Kidney epithelial cell (primary cell): ENCODE measurements at places on chromosomes 16 and 17.

GRCh38 chr17:81222620-81222905, 202 bp downstream of the CEP131 start:
- DNase-seq: no peak

DNA sequence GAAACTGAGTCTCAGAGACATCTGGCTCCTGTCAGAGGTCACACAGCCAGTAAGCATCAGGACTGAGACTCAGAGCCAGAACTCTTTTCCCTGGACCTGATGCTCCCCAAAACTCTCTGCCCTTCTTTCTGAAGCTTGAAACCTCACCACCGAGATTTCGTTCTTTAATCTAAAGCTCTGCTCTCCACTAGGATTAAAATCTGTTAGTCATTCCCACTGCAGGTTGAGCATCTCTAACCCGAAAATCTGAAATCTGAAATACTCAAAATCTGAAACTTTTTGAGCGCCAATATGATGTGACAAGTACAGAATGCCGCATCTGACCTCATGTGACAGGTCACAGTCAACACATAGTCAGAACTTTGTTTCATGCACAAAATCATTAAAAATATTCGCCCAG, 2.2 kb downstream of the CDH16 start:
- DNase-seq: no peak

DNA sequence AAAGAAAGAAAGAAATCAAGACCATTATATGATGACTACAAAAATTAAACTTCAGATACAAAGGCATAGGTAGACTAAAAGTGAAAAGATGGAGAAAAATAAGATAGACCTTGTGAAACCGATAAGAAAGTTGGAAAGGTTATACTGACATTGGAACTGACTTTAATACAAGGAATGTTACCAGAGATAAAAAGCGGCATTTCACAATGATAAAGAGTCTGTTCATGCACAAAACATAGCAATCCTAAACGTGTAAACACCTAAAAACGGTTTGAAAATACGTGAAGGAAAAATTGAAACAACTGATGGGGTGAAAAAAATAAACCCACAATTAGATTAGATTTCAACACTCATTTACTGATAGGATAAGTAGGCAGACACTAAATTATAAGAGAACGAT, 9.6 kb upstream of the ERN1 start:
- DNase-seq: no peak

DNA sequence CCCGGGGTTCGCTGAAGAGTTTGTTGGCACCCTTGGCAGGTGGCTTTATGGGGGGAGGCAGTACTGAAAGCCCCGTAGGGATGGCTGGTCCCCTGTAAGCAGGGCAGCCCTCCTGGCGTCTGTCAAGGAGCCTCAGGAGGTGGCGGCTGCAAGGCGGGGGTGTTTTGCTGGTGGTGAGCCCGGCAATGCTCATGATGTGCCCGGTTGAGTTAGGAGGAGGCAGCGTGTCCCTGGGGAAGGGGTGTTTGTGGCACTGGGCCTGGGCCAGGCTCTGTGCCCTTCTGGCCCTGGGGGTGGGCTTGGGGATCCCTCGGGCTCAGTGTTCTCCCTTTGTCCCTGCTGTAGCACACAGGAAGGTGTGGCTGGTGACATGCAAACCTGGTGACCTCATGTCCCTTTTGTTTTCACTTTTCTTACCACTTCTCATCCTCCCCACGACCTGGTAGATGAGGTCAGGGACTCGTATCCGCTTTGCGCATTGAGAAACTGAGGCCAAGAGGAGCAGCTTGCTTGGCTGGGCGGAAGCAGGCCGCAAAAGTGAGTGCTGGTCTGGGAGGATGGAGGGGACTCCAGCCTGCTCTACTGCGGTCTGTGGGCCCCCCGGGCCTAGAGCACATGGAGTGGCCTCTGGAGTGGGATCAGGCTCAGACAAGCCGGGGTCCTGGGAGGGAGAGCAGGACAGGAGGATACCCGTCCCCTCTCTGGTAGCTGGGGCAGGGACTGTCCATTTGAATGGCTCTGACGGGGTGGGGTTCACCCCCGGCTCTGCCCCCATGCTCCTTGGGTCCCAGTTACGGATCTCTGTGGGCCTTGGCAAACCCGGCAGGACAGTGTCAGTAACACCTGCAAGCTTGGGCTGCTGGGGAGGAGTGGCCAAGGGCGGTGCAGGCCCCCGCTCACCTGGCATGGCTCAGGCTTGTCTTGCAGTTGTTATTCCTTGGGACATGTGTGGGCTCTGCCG, 2.2 kb downstream of the SNN start:
- no peak for DNase-seq

GRCh38 chr17:80122926-80123505, 21.6 kb downstream of the GAA start:
- no peak for DNase-seq

- DNase-seq: no peak
Measured at GRCh38 chr16:84369938-84370627, 1.7 kb downstream of the ATP2C2 start.

GRCh38 chr16:20901068-20901435, 481 bp downstream of the LYRM1 start:
- DNase-seq: no peak

- no peak for DNase-seq
Measured at GRCh38 chr16:66961914-66962313, 848 bp downstream of the CES3 start.

DNA sequence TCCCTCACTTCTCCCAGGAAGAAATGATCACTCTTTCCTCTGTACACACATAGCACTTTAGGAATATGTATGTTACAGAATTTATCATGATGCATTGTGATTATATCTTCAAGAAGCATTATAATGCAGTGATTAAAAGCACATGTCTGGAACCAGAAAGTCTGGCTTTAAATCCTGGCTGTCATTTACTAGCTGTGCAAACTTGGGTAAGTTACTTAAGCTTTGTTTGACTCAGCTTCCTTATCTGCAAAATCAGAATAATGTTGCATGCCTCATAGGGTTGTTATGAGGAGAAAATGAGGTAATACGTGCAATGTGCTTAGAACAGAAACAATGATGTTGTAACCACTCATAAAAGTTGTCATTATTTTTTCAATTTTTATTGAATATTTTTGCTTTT, 156.3 kb upstream of the ZKSCAN2 start:
- no peak for DNase-seq

DNA sequence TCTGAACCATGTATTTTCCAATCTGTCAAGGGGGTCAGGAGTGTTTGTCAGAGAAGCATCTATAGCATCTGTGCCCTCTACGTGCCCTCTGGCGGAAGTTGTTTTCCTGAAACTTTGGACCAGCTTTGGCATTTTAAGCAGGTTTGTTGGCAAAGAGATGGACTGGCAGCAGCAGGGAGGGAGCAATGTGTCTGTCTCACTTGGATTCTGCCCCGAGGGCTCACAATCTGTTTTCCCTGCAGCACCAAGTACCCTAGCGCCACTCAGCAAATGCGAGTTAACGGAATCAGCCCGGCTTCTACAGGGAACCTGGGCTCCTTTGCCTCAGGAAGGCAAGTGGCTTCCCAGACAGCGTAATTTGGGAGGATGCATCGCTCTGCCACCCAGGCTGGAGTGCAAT, 17.4 kb downstream of the DUSP14 start:
- no peak for DNase-seq

DNA sequence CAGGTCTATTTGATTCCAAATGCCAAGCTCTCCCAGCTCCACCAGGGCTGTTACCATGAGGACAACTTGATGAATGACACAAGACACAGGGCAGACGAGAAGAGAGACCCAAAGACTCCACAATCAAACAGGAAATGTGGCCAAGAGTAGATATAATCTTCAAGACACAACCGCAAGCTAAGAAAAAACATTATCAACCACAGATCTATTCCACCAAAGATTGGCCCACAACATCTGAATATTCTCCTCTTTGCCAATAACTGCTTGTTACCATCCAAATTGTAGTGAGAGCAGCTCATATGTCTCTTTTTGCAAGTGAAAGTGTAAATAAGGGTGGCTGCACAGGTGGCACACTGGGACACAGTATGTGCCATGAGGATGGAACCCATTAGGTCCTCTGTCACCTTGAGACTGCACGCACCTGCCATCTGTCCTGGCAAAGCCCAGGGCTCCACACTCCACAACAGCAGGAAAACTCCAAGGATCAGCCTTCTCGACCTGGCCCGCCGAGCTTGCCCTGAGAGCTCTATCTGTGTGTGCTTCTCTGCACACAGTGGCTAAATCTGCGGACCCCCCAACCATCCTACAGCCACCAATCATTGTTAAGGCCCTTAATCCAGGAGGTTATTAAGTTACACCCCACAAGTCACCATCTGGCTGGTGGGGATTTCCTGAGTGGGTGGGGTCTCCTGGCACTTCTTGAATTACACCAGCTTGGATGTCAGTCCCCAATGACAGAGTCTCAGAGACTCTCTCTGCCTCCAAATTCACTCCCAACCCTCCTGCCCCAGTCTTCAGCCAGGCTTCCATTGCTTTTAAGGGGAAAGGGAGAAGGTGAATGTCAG, 50.5 kb downstream of the DYNLRB2 start:
- no peak for DNase-seq

DNA sequence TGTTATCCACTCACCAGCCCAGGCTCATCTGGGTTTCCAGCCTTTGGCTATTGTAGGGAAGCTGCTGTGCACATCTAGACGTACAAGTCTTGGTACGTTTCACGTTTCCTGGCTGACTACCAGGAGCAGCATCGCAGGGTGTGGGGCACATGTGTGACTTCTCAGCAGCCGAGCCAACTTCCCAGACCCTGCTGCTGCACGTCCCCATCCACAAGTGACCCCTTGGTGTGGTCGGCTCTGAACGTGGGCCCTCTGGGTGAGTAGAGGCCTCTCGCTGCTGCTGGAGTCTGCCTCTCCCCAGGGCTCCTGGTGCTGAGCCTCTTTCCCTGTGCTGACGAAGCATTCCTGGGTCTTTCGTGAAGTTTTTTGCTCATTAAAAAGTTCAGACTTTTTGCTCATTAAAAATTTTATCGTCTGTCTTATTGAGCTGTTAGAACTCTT, 70.2 kb upstream of the ZNF750 start:
- no peak for DNase-seq

DNA sequence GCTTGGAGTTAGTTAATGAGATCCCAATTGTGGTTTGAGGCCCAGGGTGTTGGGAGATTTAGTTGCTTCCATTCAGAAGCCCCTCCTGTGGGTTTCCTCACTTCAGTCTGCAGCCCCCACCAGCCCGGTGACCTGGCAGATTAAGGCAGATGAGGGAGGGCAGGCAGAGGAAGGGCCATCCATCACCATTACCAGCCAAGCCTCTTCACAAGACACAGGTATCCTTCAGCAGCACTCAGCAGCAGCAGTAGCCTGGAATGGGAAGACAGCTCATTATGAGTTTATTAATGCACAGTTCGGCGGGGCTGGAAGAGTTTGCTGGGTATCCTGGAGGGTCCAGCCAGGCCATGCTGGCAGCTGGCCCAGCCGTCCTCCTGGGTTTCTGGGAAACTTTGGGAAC, 90.0 kb upstream of the GPRC5B start:
- DNase-seq: no peak

GRCh38 chr16:17408955-17409441, 61.8 kb downstream of the XYLT1 start:
- DNase-seq: no peak

DNA sequence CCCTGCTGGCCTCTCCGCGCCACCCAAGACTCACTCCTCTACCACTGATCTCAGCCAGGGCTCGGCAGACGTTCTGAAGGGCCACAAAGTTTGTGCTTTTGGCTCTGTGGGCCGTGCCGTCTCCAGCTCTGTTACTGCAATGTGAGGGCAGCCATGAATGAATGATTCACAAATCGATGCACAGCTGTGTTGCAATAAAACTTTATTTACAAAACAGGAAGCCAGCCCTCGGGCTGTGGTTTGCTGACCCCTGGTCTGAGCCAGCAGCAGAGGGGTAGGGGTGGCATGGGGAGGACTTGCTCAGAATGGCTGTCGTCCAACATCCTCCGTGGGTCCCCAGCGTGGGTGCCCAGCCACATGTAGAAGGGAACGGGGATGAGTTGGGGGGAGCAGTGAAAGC, 63.0 kb upstream of the PVALEF start:
- DNase-seq: no peak

DNA sequence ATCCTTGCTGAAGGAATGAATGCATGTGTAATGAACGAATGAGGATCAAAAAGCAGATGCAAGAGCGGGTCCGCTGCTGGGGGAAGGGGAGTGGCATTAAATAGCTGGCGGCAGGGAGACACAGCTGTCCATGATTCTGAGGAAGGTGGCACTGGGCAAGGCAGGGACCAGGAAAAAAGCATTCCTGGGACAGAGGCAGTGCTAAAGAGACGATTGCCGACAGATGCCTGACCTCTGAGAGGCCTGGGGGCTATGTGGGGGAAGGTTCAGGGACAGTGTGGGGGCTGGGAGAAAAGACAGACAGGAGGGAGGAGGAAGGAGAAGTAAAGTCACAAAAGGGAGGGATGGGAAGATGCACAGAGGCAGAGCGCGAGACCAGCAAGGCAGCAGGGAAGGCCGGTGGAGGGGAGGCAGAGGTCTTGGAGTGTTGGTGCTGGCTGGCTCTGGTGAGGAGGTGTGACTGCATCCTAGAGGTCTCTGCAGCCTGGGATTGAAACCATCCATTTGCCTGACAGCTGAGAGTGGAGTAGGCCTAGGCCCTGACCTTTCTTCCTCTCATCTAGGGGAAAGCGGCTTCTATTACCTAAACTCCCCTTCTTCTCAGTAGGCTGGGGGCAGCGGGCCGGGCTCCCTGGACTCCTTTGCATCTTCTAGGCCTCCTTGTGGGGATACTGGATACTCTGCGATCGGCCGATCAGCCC, 109.9 kb downstream of the SDK2 start:
- DNase-seq: no peak

- no peak for DNase-seq
Measured at GRCh38 chr17:3843935-3844516, 2.0 kb downstream of the NCBP3 start.

- no peak for DNase-seq
Measured at GRCh38 chr16:87800497-87800896, 34.7 kb upstream of the KLHDC4 start.

DNA sequence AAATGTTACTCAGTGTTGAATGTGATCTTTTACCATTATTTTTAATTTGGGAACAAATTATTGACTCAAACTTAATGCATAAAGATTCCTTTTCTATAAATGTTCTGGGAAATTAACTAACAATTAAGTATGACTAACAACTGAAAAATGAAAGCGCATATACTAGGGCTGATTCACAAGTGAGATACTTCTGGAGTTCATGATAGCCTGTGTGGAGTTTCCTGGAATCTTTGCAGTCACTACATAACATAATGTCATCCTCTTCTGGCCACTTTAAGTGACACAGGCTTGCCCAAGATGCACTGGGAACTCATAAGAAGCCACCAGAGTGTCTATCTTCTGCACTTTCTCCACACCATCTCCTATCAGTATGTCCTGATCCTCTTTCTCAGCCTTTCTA, 450.3 kb upstream of the CDH11 start:
- peak; percentile 66 for DNase-seq
